Adrenal gland (tissue), 19 donors: ENCODE measurements at places on chromosomes 1 and 21. TPM values are rescaled to one million over a fixed set of nuclear protein-coding genes. Genes with fewer than 3 reads are reported as not detected.

CLIC6 gene
- 0.32 TPM for polyA plus RNA-seq

CENPL gene
- polyA plus RNA-seq: 2.3 TPM

TEDDM1 gene
- not detected for polyA plus RNA-seq

TRIM17 gene
- polyA plus RNA-seq: not detected

RGS8 gene
- 0.74 TPM for polyA plus RNA-seq

AGRN gene
- polyA plus RNA-seq: 27.8 TPM

ALG14 gene
- polyA plus RNA-seq: 3.0 TPM
